ENCODE measurements at places on chromosomes 7 and 10. TPM values are rescaled to one million over a fixed set of nuclear protein-coding genes. Genes with fewer than 3 reads are reported as not detected.

- no peak for DNase-seq
Observed at GRCh38 chr7:12322284-12322902, 81.3 kb downstream of the VWDE start.

DNA sequence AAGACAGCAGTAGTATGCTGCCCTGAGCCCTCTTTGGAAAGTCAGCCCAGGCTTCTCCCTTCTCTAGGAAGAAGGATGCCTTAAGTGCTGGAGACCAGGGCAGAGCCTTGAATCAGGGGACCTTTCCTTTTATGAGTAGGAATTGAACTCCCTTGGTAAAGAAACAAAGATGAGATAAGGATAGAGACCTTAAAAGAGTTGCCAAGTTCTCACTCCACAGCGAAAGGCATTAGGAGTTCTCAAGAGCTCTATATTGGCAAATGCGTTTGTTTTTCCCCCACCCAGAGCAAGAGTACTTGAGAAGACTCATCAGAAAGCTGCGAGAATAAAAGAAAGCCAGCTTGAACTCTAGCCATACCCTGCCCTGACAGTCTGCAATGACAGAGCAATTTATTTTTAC, 72.9 kb upstream of the OGDHL start:
- no peak for DNase-seq

- no peak for DNase-seq
Observed at GRCh38 chr7:7773334-7774309, 55.2 kb upstream of the RPA3 start.

DNA sequence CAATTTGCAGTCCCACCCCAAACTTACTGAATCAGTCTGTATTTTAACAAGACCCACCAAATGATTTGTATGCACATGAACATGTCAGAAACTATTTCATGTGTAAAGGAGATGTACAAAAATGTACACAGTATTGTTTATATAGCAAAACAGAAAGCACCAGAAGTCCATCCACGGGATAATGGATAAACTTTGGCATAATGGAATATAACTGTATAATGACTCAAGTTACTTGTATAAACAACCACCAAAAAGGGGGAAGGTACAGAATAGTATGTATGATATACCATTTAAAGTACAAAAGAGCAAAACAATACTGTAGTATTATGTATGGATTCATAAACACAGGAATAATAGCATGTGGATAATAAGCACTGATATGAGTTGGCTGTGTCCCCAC, 22.4 kb downstream of the NUP42 start:
- no peak for DNase-seq

DNA sequence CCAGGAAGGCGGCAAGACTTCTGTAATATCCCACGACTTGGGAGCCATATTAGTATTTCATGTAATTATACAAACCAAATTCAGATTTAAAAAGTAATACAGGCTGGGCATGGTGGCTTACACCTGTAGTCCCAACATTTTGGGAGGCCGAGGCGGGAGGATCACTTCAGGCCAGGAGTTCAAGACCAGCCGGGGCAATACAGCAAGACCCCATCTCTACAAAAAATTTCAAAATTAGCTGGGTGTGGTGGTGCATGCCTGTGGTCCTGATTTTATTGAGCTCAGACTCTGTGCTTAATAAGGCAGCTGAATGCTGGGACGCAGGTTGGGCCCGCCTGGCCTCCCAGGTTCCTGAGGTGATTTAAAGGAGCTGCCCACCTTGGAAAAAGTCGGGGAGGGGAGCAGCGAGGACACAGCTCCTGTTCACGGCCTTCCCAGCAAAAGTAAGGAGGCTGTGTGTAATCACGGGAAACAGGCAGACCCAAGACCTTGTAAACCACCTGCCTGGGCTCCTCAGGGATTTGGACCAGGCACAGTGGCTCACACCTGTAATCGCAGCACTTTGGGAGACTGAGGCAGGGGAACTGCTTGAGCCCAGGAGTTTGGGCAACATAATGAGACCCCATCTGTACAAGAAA, 93.0 kb upstream of the DNAAF5 start:
- DNase-seq, result no peak

- DNase-seq, result no peak
Observed at GRCh38 chr10:34288634-34289033, 526.5 kb downstream of the PARD3 start.

- no peak for DNase-seq
Observed at GRCh38 chr7:101650579-101651081, 21.5 kb upstream of the MYL10 start.

- DNase-seq, result peak; percentile 81
Observed at GRCh38 chr7:74083117-74083876, at the start of gene LIMK1. Gene LIMK1, plus strand, starts transcription at chr7:74083804. Its CDS starts 187 bp downstream, at chr7:74083991.

- DNase-seq, result no peak
Observed at GRCh38 chr10:46018453-46019176, 11.8 kb downstream of the NCOA4 start.

DNA sequence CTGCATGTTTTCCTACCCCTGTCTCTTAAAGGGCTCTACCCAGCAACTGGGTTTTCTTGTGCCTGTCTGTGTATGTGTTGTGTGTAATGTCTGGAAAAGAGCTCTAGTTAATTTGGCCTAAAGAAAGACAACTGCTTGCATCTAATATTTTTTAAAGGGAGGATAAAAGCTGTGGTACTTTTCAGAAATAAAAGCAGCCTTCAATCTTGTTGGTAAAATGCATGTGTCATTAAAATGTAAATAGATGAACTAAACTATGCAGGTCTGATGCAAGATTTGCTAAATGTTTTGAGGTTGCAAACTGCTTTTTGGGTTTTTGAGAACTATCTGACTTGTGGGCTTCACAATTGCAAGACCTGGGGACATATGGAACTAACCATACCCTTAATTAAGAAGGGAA, 445.3 kb downstream of the HTR7 start:
- no peak for DNase-seq

DNA sequence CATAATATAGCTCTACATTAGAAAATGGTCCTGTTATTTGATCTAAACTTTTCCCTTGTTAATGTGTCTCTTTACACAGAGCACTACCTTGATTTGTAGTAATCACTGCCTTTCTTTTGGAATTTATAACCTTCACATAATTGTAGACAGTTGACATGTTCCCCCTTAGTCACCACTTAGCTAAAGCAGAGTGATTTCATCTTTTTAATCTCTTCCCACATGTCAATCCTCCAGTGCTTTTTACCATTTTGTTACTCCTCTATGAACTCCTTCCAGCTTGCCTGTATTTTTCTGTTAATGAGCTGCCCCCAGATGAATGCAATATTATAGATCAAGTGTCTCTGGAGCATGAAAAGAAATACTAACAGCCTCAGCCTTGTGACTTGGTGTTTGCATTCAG, 2.6 kb upstream of the PPP1R3A start:
- no peak for DNase-seq

DNA sequence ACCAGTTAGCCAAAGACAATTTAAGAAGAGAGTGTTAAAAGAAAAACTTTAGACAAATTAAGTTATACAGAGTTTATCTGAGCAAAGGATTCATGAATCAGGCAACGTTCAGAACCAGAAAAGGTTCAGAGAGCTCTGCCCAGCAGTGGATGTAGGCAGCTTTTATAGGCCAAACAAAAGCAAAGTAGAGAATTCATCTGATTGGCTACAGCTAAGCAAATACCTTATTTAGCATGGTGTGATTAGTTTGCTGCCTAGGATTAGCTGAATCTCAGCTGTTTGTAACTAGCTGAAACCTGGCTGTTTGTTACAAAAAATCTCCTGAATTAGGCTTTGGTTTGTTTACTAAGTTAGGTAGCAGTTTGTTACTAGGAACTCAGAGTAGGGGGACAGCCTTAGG, 66.0 kb downstream of the SLC25A40 start:
- no peak for DNase-seq

DNA sequence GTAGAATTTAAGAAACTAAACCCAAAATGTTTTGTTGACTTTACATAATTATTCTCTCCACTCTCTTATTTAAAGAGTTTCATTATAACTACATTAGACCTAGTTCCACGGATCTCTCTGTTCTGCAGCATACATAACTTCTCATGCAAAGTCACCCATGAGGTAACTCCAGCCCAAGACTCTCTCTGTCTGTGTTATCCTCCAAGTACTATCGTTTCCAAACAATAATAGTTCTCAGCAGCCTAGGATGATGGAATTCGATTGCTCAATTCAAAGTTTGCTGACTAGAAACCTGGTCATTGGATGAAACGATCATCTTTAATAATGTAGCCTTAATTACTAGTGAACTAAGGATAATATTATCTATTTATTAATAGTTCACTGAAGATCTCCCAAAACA, 203.1 kb upstream of the PTN start:
- no peak for DNase-seq

- DNase-seq, result peak; percentile 43
Observed at GRCh38 chr7:106484562-106484961, 176.4 kb downstream of the CCDC71L start.

Gene PSPH
- 10.8 TPM for total RNA-seq

Gene GARIN1A
- 2.5 TPM for total RNA-seq

Gene LRIT1
- not detected for total RNA-seq

Gene ATAD1
- 112 TPM for total RNA-seq

Gene PKD2L1
- total RNA-seq, result not detected

Gene PNLIPRP3
- not detected for total RNA-seq

Gene ITGA8
- 8.8 TPM for total RNA-seq

Gene CNPY1
- total RNA-seq, result not detected

Gene SRGN
- total RNA-seq, result 84.7 TPM

Data from right cardiac atrium (tissue), 5 donors.